ENCODE measurements at places on chromosomes 5 and 9.
A peak's percentile ranks its signal among the peaks of the same experiment; 100 is the strongest.

DNA sequence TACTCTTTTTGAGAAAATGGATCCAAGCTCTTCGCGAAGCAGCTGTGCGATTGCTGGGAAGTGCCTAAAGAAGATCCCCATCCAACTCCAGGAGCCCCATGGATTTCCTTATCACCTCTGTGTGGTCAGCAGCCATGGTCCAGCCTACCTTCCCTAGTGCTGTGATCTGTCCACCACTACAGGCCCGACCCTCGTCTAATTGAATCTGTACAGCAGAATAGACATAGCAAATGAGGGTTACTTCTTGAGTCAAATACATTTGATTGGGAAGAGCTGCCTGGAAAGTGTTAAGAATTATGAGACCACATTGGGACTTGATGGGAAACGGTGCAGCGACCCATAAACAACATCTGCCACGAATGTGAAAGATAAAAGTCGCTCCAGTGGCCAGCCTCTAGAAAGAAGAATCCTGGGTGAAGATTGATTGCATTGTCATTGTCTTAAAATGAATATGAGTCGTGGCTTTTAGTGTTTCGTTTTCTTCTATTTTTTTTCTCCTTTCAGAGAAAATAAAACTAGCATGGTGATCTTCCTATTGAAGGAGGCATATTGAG, 118.4 kb downstream of the PAM start:
- no peak for DNase-seq

DNA sequence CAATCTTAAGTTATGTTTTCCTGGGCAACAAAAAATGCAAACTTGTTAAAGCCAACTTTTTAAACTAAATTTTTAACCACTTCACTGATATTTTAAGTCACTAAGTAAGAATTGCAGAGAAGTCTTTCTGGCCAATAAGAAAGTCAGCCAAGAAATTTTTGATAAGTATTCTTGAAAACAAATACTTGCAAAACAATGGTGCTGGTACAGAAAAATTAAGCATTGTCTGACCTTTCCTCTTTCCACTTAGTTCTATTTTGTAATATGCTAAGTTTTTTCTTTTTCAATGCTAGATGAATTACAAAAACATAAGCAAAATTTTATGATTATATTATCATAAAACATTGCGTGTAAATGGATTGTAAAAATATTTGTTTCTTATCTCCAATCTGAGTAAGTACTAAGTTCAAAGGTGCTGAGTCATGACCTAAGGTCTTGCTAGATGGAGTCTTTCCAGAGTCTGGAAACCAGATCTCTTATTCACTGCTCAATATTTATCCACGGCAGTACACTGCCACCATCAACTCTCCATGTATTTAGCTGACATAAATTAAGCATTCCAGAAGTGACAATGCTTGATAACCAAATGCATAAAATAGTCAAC, 139.7 kb downstream of the MEF2C start:
- no peak for DNase-seq

DNA sequence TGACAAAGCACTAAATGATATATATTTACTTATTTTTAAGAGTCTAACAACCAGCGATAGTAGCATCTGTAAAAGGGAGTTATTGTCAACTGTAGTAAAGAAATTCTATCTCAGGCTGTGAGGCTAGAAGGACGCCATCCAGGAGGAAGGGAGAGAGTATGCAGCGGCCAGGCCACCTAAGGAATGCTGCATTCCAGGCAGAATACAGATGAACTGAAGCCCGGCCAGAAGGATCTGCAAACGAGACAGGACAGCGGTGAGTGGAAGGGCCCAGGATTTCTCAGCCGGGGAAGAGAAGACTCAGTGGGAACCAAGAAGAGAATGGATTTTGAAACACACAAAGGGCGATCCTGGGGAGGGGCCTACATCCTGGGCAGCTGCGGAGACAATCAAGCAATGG, 7.4 kb downstream of the RETREG1 start:
- DNase-seq: no peak

DNA sequence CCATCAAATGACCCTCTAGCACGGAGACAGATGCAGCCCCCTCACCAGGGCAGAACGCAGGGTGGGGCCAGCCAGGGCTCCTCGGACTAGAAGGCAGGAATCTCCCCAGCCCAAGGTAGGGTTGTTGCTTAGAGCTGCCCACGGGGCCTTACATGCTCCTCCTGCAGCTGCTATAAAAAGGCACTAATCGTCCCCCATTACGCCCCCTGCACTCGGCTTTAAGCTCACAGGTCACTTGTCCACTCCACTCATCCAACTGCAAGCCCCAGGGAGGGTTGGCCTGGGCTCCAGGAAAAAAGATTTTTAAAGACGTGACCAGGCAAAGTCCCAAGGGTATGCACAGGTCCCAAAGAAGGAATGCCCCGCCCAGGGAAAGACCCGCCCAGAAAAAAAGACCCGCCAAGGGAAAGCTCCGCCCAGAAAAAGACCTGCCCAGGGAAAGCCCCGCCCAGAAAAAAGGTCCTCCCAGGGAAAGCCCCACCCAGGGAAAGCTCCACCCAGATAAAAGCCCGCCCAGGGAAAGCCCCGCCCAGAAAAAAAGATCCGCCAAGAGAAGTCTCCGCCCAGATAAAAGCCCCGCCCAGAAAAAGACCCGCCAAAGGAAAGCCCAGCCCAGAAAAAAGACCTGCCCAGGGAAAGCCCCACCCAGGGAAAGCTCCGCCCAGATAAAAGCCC, 11.1 kb downstream of the GRIN1 start:
- DNase-seq: peak; percentile 78

DNA sequence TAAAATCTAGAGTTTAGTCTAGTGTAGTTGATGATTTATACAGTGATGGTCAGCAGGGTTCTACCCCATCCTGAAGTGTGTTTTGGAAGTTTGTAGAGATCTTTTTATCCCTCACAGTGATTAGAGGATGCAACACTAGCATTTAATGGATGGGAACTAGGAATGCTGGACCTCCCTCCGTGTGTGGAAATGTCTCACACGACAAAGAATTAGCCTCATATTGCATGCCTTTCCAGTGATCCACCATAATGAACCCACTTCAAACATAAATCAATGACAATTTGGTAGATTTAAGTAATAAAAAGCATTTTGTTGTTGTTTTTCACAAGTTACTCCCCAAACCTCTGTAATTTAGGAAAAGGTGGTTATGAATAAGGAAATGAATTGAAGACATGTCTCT, 82.5 kb upstream of the LMNB1 start:
- no peak for DNase-seq

- DNase-seq: no peak
Measured at GRCh38 chr9:70159630-70160029, 99.1 kb upstream of the SMC5 start.
